ENCODE measurements at places on chromosomes 12 and 14.

- no peak for DNase-seq
Observed at GRCh38 chr12:110699591-110700445, 10.9 kb upstream of the HVCN1 start.

DNA sequence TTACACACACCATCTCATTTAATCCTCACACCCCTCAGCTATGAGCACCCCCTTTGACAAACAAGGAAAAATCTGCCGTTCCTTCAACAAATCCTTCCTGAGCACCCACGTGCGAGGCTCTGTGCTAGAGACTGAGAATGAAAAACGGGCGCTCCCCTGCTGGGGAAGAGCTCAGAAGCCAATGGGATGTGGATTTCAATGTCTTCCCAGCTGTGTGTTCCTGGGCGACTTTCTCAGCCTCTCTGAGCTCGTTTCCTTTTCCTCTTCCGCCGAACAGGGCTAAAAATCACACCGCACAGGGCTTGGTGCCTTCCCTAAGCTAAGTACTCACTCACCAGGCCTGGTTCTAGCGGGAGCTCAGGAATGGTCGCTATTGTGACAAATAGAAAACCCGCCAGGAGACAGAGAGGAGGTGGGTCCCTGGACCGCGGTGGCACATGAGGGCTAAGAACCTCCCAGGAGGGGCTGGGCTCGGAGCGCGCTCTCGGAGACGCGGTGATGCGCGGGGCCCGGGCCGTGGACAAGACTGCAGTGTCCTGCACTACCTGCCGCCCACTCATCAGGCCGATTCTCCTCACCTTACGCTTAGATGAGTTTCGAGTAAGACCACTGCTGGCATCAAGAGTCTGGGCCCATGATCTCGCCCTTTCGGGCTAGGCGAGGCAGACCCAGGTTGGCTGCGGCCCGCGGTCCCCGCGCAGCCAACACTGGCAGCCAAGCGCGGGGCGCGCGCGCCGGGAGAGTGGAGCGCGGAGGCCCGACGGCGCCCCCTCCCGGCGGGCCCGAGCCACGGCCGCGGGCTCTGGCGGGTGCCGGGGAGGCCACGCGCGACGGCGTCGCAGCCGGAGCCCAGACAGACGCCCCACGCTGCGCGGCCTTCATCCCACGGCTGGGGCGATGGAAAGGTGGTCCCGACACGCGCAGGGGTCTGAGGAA, 17.0 kb downstream of the ZDHHC22 start:
- peak; percentile 35 for DNase-seq

DNA sequence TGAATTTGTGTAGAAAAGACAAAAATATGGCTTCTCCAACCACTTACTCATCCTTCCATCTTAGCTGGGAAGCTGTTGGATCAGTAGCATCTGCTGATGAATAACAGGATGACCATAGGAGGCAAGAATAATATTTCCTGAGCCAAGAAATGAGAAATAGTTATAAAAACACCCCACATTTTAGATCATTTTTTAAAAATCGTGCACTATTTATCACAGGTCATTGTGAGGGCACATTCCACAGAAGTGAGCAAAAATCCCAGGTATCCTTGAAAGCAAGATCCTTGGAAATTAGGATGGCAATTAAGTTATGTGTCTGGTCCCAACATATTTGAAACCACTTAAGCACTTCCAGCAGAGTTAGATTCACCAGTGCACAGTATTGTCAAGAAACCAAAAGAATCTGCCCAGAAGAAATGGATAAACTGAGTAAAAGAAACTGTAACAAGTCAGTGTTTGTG, 8.4 kb downstream of the FAR2 start:
- no peak for DNase-seq

- DNase-seq: no peak
Observed at GRCh38 chr14:100225169-100225568, 13.8 kb upstream of the YY1 start.

DNA sequence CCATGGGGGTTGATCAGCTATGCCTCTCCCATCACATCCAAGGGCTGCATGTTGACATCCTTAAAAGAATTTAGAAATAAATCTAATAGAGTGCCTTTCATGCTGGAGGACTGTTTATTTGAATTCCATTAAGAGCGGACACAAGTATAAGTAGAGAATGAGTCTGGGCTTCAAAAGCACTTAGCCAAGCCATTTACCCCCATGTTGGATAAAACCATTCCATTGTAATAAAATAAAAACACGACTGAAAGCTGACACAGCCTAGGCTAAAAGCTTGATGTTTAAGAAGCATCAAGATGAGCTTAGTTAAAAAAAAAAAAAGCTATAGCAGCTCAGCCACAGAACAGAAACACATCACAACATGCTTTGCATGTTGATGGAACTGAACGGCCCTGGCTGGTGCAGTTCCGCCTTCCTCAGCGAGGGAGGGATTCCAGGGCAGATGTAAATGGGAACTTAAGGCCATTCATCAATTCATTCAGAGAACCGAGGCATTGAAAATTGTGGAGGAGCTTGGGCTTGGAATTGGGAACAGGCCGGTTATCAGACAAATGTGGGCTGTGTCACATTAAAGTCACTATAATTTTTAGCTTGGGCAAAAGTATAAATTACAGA, 41.2 kb downstream of the TMEM132D start:
- DNase-seq: no peak

- no peak for DNase-seq
Observed at GRCh38 chr12:92462049-92462448, 240.7 kb upstream of the PLEKHG7 start.

DNA sequence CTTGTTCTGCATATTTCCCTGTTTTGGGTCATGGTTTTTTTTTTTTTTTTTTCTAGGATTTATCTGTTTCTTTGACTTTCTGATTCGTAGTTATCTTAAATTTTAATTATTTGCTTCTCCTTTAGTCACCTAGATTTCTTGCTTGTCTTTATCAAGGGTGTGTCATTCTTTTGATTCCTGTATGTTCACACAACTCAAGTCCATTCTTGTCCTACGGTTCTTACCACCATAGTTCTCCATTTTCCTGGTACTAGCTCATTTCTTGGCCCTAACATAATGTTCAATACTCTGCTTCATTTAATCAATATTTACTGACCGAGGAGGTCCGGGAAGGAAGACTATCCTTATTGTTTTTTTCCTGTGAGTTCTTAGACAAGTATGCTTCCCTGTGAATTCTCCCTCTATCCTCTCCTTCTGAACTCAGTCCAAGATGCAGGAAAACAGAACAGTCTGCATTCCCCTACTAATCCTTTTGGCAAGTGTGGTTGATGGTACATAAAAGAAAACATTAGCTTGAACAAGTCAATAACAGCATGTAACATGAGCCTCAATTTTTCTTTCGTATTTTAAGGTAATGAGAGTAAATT, 1346.4 kb upstream of the SEL1L start:
- DNase-seq: no peak

DNA sequence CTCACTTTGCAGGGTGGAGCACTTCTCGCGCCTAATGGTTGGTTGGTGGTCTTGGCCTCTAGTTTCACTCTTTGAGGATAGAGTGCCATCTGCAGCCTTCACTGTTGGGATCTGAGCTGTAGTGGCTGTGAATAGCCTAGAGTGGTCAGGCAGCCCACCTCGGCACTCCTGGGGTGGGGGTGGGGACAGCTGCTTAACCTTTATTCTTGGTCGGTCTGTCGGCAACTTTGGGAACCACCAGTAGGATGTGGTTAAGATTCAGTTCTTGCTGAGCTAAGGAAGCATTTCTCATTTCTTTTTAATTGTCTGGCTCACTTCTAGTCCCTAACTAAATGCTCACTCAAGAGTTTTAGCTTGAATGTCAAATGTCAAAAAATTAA, 21.1 kb downstream of the TMBIM6 start:
- no peak for DNase-seq

GRCh38 chr14:105099778-105100177, 34.5 kb upstream of the GPR132 start:
- no peak for DNase-seq

- no peak for DNase-seq
Observed at GRCh38 chr14:68521961-68522509, 270.8 kb downstream of the ZFP36L1 start.

DNA sequence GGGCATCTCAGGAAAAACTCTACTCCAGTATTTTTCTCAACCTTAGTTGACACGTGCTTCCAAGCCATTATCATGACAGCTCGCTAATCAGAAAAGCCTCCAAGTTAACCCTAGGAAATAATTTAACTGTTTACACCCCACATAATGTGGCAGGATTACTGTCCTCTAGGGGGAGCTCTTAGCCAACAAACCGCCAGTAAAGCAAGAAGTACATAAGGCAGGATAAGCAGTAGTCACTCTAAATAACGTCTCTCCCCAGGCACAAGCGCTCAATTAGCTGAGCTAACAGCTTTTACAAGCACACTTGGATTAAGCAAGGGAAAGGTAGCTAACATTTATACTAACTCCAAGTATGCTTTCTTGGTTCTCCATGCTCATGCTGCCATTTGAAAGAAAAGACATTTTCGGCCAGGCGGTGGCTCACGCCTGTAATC, 22.8 kb downstream of the APOBEC1 start:
- DNase-seq: no peak

- DNase-seq: no peak
Observed at GRCh38 chr14:70358631-70359030, 852 bp downstream of the COX16 start.

DNA sequence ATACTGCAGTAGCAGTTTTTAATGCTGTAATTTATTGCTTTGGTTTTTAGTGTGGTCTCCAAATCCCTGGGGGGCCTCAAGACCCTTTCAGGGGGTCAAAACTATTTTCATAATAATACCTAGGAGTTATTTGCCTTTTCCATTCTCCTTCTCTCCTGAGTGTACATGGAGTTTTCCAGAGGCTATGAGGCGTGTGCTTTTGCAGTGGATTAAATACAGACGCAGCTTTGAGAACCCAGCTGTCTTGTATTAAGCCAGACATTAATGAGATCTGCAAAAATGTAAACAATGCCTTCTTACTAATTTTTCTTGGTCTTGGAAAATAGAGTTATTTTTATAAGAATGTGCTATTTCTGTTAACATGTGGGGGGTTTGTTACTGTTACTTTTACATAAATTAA, 68.6 kb downstream of the SLC25A47 start:
- no peak for DNase-seq
